Cortex of kidney (tissue), 1 donor: ENCODE measurements at places on chromosomes 11 and 22.

GRCh38 chr11:18248561-18248960 is at the start of gene SAA2:
Gene SAA2 (minus strand): TSS chr11:18248668. CDS start chr11:18248011, 657 bp downstream.
- no peak for DNase-seq

DNA sequence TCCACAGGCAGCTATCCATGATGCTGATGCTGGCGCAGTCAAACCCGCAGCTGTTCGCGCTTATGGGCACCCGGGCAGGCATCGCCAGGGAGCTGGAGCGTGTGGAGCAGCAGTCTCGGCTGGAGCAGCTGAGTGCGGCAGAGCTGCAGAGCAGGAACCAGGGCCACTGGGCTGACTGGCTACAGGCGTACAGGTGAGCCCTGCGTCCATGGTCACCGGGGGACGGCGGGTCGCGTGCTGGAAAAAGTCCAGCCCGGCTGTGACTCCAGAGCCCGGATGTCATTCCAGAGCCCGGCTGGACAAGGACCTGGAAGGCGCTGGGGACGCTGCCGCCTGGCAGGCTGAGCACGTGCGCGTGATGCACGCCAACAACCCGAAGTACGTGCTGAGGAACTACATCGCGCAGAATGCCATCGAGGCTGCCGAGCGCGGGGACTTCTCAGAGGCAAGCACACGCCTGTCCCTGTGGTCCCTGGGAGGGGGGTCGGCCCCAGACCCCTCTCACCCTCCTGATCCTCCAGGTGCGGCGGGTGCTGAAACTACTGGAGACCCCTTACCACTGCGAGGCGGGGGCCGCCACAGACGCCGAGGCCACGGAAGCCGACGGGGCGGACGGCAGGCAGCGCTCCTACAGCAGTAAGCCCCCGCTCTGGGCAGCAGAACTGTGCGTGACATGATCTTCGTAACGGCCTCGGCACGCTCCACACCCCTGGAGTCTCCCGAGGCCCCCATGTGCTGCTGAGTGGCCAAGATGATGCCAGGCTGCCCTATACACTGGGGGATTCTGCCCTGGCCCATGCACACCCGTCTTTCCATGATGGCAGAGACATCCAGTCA is 16.1 kb downstream of the SELENOO start:
- no peak for DNase-seq

- no peak for DNase-seq
Observed at GRCh38 chr22:42915980-42916765, 59.1 kb upstream of the ARFGAP3 start.

DNA sequence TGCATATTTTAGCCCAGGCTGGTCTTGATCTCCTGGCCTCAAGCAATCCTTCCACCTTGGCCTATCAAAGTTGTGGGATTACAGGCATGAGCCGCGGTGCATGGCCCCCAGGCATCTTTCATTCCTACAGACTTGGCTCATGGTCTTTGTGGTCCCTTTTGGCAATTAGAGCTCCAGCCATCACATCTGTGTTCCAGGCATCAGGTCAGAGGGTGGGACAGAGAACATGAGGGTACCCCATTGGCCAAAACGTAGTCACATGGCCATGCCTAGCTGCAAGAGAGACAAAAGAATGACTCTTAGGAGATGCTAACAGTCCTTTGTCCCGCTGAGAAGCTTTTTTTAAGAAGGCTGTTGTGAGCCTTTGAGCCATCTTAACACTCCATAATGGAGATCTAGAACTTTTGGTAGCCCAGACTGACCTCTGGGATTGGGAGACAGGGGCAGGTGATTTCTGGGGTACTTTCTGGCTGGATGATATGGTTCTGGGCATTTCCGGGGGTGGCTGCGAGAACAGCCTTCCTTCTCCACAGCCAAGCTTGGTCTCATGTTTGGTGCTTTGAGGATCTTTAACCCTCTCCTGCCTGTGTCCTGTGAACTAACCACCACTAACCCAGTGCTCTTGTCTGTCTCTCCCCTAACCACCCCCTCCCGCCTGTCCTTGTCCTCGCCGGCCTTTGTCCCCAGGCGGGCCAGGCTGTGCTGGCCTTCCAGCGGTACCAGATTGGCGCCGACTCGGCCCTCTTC is 18.4 kb upstream of the TAB1 start:
- DNase-seq = no peak

DNA sequence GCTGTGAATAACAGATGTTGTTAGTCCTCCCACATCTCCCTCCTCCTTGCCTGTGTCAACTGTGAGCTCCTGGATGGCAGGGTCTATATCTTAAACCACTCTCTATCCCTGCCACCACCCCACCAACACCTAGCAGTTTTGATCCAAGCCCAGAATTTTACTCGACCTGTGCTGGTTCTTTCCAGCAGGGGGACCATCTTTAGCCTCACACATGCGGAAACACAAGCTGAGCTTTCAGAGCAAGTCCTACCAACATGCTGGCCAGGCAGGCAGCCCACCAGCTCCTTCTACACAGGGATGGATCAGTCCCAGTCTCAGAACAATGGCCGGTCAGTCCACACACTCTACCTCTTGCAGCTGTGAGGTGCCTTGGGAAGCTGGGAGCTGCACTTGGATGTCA is 231.5 kb downstream of the NXPE2 start:
- DNase-seq = no peak

DNA sequence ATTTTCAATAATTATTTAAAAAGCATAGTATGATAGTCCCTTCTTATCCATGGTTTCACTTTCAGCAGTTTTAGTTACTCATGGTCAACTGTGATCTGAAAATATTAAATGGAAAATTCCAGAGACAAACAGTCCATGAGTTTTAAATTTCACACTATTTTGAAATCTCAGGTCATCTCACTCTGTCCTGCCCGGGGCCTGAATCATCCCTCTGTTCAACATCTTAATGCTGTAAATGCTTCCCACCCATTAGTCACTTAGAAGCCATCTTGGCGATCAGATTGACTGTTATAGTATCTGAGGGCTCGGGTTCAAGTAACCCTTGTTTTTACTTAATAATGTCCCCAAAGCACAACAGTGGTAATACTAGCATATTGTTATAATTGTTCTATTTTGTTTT is 1509.3 kb downstream of the FAM181B start:
- DNase-seq = no peak

DNA sequence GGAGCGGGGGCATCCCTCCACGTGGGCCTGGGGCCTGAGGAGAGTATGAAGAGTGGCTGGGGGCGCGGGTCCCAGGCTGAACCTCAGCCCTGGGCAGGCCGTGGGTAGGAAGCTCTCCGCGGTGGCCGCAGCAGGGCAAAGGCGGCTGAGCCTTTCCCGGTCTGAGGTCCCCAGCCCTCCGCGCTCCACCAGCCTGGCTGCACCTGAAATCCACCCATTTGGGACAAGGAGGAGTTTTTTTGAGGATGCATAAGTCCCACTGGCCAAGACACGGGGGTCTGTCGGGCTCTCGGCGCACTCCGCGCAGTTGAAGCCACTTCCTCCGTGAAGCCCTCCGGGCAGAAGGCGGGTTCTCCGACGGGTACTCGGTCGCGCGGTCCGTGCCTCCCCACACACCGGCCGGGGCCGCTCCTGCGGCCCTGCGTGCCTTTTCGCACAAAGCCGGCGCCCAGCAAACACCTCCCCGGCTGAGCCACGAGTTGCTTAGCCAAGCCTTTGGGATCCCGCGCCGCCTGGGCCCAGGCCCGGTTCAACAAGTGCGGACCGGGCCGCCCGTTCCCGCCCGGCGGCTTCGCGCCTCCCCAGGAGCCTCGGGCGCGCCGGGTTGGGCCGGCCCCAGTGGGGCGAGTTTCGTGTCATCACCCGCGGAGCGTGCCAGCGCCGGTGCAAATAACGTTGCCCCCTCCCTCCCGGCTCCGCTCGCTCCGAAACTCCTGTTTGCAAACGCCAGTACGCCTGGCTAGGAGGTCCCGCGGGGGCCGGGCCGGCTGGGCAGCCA is 666 bp upstream of the OVOL1 start:
- DNase-seq = no peak

DNA sequence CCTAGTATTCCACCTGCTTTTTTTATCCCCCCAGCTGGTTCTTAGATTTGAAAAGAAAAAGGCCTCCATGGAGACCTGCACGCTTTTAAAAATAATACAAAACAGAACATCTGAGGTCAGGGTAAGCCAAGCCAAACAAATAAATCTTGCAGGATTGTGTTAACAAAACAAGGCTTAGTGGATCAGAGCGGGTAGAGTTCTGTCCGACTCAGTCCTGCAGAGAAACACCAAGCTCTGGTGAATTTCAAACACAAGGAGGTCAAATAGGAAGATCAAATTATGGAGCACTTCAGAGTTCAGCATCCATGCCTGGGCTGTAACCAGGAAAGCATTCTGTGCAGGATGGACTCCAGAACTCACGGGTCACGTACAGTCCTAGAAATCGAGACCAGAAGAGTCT is 86.9 kb downstream of the SYN3 start:
- DNase-seq = no peak

GRCh38 chr11:64269540-64270220 is 14.8 kb downstream of the BAD start:
- DNase-seq = no peak

DNA sequence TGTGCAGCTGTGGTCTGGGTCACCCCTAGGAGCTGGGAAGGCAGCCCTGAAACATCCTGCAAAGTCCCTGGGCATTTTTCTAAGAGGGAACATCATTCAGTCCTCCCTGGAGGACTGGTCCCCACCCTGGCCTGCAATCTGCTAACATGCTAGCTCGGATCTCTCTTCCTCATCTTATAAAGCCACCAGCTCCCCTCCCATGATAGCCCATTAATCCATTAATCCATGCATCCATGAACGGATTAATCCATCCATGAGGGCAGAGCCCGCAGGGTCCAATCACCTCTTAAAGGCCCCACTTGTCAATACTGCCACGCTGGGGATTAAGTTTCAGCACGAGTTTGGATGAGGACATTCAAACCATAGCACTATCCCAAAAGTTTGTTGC is 12.1 kb downstream of the PRG3 start:
- no peak for DNase-seq

DNA sequence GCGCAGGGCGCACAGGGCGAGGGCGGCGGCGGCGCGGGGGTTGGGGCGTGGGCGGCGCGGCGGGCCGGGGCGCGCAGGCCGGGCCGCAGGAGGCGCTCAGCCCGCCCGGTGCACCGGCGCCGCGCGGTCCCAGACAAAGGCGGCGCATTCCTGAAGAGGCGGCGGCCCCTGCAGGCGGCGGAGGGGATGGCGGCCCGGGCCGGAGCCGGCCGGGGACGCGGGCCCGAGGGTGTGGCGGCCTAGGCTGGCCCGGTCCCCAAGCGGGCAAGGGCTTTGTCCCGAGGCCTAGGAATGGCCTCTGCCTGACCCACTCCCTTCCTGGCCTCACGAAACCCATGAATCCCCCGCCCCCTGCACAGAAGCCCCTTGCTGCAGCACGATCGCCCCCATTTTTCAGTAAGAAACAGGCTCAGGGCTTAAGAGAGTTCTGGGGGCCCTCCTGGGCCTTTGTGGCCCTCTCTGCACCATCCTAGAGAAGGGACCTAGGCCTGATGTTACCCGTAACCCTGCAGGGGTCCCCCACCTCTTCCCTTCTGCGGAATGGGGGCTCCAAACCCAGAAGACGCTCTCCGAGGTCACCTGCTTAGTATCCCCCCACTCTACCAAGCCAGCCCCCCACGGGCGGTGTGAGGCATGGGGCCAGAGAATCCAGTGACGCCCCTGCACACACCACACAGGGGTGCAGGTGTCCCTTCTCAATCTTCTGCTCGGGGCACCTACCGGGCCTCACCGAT is at the start of gene RTN4R:
TSS of gene RTN4R (minus strand) at position 40 of the 734 bp plus-strand sequence. CDS start 226 bp downstream, outside the sequence.
- DNase-seq = no peak

DNA sequence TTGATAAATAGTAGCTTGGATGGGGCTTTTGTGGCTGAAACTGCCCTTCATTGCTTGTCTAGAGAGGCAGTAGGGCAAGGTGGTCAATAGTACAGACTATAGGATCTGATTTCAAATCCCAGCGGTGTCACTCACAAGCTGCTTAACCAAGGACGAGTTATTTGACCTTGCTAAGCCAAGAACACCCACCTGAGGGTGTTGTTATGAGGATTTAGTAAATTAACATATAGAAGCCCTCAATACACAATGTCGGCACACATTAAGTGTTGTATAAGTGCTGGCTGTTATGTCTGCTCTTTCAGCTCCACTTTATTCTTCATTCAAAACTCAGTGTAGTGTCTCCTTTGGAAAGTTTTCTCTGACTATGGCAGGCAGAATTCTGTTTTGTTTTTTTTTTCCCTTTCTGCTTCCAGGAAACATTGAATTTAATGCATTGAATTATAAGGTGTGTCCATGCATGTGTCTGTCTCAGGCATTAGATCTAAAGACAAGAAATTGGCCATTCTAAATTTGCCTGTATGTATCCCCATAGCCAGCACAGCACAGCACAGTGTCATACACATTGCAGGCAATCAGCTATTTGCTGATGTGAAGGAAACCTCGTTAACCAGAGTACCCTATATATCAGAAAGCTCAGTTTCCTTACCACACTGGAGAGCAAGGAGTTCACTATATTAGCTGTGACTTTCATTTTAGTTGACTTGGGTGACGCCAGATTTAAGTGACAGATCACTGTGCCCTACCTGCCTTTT is 212.1 kb downstream of the NELL1 start:
- DNase-seq = no peak

DNA sequence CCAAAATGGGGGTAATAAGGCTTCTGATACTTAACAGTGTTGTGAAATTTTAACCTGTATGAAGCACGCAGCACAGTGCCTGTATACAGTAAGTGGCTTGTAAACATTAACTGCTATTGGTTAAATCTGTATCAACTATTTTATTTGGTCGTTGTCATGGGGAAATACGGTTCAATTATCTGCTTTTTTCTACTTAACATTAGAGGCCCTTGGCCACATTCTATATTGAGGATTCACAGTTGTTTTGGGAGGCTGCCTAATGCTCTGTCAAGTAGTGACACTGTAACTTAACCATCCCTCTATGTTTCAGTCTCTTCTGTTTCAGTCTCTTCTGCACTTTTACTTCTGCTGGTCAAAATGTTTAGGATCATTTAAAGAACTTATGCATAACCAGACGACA is 95.6 kb downstream of the LDLRAD3 start:
- DNase-seq = no peak

DNA sequence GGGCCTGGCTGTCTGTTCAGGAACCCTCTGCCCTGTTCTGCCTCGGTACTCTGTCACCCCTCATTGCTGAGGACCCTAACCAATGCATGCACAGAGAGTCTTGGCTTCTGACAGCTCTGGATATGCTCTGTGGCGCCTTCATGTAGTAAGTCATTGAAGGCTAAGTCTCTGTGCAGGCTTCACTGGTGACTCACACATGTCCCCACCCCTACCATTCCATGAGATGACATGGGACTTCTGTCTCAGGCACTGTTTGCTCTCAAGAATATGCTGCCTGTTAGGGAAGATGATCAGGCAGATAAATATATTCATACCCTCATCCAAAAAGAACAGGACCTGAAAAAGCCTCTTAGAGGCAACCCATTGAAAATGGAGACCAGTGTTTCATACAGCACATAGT is 43.6 kb upstream of the HORMAD2 start:
- no peak for DNase-seq

GRCh38 chr11:124518989-124519451 is 24.4 kb downstream of the OR8B12 start:
- DNase-seq = no peak

- DNase-seq = no peak
Observed at GRCh38 chr11:66665369-66665768, 12.3 kb downstream of the RBM4B start.

GRCh38 chr11:2987881-2988861 is 4.0 kb downstream of the NAP1L4 start:
- DNase-seq = no peak

- DNase-seq = no peak
Observed at GRCh38 chr11:72085621-72086351, 5.1 kb downstream of the LRRC51 start.
